ENCODE measurements at places on chromosomes 7 and 10.

DNA sequence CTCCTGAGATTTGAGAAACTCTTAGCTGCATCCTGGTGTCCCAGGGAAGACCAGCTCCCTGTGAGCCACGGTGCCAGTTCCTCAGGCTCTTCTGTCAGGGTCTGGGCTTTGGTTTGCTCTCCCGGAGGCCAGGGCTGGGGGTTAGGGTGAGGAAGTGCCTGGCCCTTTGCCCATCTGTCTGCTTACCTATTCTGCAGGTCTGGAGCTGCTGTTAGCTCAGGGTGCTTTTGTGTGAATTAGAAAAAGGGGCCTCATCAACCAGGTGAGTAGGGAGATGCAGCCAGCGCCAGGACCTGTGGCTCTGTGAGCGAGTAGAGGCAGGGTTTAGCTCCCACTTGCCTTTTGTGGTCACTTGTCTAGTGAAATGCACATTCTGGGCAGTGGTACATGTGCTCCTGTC is 109.4 kb downstream of the DOCK1 start:
- DNase-seq = no peak

GRCh38 chr10:88095223-88095721 is 231.8 kb downstream of the PTEN start:
- DNase-seq = no peak

DNA sequence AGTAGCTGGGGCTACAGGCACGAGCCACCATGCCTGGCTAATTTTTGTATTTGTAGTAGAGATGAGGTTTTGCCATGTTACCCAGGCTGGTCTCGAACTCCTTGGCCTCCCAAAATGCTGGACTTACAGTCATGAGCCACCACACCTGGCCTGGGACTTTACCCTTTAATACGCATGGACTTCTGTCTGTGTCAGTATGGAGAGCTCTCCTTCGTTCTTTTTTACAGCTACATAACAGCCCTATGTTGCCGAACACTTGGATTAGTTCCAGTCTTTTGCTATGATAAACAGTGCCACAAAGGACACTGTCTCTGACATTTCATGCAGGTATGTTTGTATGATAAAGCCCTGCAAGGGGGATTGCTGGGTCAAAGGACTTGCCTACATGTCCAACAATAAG is 10.9 kb upstream of the OAT start:
- no peak for DNase-seq

DNA sequence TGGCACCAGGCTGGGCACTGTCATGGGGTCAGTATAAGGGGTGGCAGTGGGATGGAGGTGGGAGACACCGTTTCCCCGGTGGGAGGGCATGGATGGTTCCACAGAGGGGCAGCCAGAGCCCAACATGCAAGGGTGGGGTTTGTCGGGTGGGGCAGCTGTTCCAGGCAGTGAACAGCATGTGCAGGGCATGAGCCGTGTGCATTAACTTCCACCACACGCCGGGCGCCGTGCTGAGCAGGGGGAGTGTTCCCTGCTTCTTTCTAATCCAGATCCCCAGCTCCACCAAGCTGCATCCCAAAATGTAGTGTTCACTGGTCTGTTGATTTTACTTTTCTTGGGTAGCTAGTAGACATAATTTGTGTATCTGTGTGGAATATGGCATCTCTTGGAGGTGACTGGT is 29.3 kb downstream of the ADRA2A start:
- no peak for DNase-seq

DNA sequence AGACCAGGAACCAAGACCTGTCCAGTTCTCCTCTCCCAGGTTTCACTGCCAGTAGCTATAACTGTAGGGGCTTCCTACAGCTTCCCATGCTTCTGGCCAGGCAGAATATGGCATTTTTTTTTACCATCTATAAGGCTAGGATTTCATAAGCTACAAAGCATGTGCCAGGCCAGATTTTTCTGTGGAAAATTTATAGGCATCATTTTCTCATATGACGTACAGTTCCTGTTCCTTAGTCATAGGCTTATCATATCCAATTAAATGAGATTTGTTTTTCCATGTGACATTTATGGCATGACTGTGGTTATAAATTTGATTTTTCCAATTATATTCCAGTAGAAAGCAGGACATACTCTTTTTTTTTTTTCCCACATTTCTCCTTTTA is 208.6 kb upstream of the NPY start:
- no peak for DNase-seq

DNA sequence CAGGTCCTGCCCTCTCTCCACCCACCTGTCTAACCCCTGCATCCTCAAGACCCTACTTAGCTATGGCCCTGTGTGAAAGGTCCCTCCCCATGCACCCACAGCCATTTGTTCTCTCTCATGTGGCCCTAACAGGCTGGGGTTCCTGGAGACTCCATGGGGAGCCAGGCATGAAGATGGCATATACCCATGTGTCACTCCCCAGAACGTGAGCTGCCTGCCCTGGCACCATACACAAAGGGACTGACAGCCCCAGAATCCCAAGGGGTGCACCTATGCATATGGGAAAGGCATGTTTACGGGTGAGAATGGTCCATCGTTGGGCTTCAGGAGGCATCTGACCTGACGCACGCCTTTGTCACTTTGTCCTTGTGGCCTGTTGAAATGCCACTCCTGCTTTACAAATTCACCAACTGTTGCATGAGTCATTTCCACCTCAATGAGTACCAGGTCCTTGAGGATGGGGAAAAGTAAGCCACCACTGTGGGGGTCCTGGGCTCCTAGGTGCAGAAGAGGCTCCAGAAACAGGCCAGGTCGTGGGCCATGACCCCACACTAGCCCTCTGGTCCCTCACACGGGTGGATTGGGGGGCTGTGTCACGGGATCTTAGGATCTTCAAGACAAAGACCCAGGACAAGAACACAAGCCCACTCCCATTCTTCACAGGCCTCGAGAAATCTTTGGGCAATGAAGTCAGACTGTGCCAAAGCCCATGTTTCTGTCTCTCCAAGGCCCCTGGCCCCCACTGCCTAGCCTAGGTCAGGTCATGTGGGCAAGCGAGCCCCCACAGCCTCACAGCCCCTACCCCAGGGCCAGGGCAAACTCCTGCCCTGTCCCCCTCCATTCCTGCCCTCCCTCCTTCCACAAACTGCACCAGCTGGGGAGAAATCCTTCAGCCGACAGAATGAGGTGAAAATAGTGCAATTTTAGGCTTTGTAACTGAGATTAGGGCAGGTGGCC is 8.6 kb downstream of the GPRIN2 start:
- no peak for DNase-seq

GRCh38 chr7:71925663-71926062 is 486.5 kb downstream of the CALN1 start:
- DNase-seq = no peak

GRCh38 chr10:5467207-5467535 is 32.2 kb downstream of the CALML5 start:
- no peak for DNase-seq

- DNase-seq = no peak
Measured at GRCh38 chr7:27575613-27576012, 87.1 kb downstream of the HIBADH start.

GRCh38 chr7:39810204-39810642 is 139.8 kb upstream of the CDK13 start:
- no peak for DNase-seq

- no peak for DNase-seq
Measured at GRCh38 chr10:114323023-114323422, 81.3 kb downstream of the AFAP1L2 start.

DNA sequence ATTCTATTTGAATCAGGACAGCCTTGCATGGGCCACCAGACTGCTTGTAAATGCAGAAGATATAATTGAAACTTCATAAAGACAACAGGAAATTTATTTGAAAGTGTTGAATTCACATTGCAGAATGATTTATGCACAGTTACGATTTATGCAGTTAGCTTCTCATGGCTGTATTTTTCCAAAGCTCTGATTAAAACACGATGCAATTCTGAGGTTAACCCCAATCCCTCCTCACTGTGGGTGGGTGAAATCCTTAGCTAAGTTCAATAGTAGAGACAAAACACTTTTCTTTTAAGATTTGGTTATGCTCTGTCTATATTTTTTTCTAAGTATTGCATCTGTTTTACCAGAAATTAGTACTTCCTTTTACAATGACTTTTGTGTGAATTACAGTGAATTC is 728.8 kb upstream of the IGFBP3 start:
- no peak for DNase-seq

DNA sequence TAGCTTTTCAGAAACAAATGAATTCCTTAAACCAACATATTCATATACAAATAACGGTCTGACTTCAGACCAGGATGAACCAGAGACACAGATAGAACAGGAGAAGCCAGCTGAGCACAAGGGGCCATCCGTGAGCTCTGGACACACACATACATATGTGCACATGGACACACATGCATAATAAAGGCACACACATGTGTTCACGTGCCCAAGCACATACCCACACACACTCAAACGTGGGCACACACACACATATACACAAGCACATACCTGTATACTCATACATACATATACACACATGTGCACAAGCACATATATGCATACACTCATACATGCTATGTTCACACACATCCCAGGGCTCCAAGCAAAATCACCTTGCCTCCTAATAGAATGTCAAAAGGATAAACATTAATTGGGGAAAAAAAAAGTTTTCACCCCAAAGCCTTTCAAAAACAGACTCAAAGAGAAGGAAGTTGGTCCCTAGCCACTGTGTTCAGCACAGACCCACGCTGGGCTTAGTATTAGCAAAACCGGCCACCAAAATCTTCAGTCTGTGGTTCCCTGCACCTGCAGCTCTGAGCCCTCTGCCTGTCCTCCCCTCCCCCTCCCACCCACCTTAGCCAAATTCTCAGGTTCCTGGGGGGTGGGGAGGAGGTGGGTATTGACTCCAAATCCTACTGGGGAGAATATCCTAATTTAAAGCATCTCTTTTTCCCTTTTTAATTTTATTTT is 100.4 kb upstream of the MACROH2A2 start:
- DNase-seq = no peak

Measured in NCI-H1092 treated with DMSO at 0.1 percent for 48 hours (cell line).